ENCODE measurements at places on chromosomes 3 and 15. TPM values are rescaled to one million over a fixed set of nuclear protein-coding genes. Genes with fewer than 3 reads are reported as not detected.

The PYDC2 gene
- total RNA-seq: not detected

The SCN5A gene
- 11.8 TPM for total RNA-seq

The FSD2 gene
- not detected for total RNA-seq

The ROPN1B gene
- 0.09 TPM for total RNA-seq

The STRA6 gene
- 20.1 TPM for total RNA-seq

The GPR160 gene
- total RNA-seq: 33.3 TPM

The TF gene
- total RNA-seq: 9.3 TPM

The SLC7A14 gene
- total RNA-seq: 0.62 TPM

The SH3GL3 gene
- 8.0 TPM for total RNA-seq

DNA sequence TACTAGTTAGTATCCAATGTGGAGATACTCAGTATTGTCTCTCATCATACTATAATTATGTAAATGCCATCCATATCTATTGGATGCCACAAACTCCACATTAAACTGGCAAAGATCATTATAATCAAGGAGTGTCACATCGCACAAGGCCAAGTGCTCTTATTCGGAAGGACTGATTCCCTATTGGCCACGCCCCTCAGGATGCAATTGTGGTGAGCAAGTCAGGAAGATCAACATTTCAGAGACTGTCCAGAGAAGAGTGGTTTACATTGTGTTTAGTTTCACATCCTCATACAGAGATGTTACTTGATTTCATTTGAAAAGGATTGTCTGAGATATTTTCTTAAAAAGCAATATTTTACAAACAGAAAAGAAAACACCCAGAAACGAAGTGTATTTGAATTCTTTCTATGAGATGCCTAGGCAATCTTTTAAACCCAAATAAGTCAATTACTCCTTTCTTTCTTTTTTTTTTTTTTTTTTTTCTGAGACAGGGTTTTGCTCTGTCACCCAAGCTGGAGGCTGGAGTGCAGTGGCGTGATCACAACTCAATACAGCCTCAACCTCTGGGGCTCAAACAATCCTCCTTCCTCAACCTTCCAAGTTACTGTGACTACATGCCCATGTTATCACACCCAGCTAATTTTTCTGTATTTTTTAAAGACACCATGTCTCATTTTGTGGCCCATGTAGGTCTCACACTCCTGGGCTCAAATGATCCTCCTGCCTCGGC lies 369.1 kb downstream of the RBMS3 start:
- H3K27me3 ChIP-seq: no peaks in the 10 kb centered on the region
- no peak for DNase-seq
- peaks cover 10% of the 10 kb centered on the region for H3K4me1 ChIP-seq
- no peak overlapping the region for H3K4me3 ChIP-seq
- H3K36me3 ChIP-seq: no peaks in the 10 kb centered on the region

- H3K4me3 ChIP-seq: no peak overlapping the region
- no peak for DNase-seq
- H3K27ac ChIP-seq: no peak overlapping the region
- H3K4me1 ChIP-seq: peaks cover 2% of the 10 kb centered on the region
Observed at GRCh38 chr3:45880725-45881077, 5.6 kb upstream of the CCR9 start.

DNA sequence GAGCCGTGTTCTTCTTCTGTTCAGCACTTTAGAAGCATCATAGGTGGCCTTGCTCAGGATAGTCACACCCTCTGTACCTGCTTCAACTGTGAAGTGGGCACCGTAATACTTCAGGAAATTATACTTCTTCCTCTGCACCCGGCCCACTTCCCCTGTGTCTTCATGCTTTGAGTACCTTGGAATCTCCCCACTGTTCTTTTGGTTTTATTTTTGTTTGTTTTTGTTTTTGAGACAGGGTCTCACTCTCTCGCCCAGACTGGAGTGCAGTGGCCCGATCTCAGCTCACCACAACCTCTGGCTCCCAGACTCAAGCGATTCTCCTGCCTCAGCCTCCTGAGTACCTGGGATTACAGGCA lies 1.7 kb downstream of the P2RY14 start:
- H3K27ac ChIP-seq: peak overlapping the region; percentile 33
- H3K4me3 ChIP-seq: no peak overlapping the region
- H3K27me3 ChIP-seq: peaks cover 2% of the 10 kb centered on the region
- no peak for DNase-seq
- H3K4me1 ChIP-seq: peaks cover 16% of the 10 kb centered on the region

GRCh38 chr3:13879946-13880810 lies at the start of gene WNT7A:
Gene WNT7A (minus strand): TSS chr3:13880071. CDS start chr3:13879816, 255 bp downstream.
- H3K4me3 ChIP-seq: peak within 1 kb of the TSS; percentile 71
- DNase-seq: peak; percentile 68

DNA sequence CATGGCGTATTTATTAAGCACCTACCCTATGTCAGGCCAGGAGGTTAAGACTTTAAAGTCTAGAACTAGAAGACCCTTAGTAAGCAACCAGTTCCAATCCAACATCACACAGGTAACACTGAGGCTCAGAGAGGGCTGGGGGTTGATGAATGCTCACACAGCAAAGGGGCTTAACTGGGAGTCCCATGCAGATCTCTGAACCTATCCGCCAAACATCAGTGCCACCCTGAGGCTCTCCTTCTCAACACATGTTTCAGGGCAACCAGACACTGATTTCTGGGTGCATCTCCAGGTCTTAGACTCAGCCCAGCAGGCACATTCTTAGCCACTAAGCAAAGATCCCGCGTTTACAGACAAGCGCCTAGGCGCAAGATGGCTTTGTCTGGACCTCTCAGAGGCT lies 92.0 kb upstream of the SLC6A11 start:
- H3K27ac ChIP-seq: no peak overlapping the region
- peaks cover 8% of the 10 kb centered on the region for H3K27me3 ChIP-seq
- no peak overlapping the region for H3K4me3 ChIP-seq
- H3K36me3 ChIP-seq: no peaks in the 10 kb centered on the region
- peaks cover 23% of the 10 kb centered on the region for H3K4me1 ChIP-seq
- no peak for DNase-seq

DNA sequence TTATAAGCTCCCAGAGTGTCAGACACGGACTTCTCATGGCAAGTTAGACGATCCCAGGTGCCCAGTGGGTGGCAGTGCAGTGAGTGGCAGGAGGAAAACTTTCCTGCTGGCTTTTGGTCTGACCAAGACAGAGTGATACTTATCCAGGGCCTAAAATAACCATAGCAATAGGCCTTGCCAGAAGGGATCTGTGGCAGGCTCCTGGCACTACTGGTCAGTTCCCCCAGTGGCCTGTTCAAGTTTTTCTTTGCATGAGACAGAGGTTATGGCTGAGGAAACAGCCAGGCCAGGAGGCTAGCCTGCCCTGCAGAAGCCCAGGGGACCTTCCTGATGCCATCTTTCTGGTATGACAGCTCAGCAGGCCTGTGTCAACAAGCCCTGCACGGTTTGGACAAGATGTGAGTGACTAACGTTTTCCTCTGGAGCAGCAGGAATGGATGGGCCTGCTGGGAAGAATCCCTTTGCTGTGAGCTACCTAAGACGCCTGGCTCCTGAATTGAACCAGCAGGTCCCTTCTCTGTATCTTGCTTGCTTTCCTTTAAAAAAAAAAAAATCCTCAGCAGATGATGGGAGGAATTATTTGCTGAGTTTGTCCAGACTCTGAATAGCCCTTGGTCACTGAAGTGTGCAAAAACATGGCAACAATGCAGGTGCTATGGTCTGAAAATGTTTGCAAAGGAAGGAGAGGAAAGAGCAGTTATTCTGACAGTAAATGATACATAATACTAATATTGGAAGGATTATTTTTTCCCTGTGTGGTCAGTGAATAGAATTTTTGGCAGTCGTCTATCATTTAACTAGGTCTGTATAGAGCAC lies 18.0 kb downstream of the SCG5 start:
- no peak for DNase-seq
- H3K4me1 ChIP-seq: peaks cover 2% of the 10 kb centered on the region
- no peak overlapping the region for H3K27ac ChIP-seq
- peaks cover 2% of the 10 kb centered on the region for H3K36me3 ChIP-seq

DNA sequence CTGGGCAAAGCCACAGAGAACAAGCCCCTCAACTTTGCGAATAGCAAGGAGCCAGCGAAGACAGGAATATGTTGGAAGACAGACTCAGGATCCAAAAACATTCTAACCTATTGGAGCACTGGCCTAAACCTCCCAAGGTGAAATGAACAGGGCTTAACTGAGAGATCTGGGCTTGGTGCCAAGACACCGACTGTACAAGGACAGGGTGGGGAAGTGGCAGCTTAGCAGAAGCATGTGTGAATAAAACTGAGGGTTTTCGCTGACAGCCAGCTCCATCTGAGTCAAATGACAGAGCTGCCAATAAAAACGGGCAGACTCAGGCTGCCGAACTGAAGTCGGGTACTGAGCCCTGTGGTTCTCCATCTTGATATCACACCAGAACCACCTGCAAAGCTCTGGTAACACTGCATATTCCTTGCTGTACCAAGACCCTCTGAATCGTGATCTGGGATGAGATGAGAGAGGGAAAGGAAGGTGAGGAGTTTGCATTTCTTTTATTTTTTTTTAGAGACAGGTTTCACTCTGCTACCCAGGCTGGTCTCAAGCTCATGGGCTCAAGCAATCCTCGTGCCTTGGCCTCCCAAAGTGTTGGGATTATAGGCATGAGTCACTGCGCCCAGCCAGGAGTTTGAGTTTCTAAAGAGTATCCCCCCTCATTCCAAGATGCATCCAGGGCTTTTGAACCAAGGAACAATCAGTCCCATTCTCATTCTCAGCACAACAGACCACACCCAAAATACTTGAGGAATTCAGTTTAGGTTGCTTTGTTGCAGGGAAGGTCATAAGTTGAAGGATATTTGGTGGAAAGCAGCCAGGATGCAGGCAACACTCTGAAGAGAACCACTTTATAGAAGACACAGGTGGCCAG lies 6.0 kb upstream of the PLCB2 start:
- H3K27me3 ChIP-seq: peaks cover 19% of the 10 kb centered on the region
- no peak for DNase-seq
- H3K27ac ChIP-seq: no peak overlapping the region
- no peaks in the 10 kb centered on the region for H3K36me3 ChIP-seq
- peaks cover 13% of the 10 kb centered on the region for H3K4me1 ChIP-seq

DNA sequence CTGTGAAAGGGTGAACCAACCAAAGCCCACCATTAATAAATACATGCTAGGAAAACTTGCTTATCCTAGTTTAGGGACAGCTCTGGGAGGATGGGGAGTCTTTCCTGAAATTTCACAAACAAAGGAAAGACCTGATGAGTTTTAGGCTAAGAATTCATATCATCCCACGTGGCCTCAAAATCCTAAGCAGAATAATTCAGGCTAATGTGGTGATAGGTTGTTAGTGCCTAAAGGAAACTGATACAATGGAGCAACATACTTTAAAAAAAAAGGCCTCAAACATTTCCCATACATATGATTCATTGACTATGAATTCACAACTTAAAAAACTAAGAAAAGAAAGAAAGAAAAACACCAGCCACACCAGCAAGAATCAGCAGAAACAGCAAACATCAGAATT lies 126.9 kb upstream of the CNTN4 start:
- no peak overlapping the region for H3K4me3 ChIP-seq
- no peaks in the 10 kb centered on the region for H3K4me1 ChIP-seq
- no peak overlapping the region for H3K27ac ChIP-seq
- H3K27me3 ChIP-seq: peaks cover 8% of the 10 kb centered on the region
- DNase-seq: no peak

DNA sequence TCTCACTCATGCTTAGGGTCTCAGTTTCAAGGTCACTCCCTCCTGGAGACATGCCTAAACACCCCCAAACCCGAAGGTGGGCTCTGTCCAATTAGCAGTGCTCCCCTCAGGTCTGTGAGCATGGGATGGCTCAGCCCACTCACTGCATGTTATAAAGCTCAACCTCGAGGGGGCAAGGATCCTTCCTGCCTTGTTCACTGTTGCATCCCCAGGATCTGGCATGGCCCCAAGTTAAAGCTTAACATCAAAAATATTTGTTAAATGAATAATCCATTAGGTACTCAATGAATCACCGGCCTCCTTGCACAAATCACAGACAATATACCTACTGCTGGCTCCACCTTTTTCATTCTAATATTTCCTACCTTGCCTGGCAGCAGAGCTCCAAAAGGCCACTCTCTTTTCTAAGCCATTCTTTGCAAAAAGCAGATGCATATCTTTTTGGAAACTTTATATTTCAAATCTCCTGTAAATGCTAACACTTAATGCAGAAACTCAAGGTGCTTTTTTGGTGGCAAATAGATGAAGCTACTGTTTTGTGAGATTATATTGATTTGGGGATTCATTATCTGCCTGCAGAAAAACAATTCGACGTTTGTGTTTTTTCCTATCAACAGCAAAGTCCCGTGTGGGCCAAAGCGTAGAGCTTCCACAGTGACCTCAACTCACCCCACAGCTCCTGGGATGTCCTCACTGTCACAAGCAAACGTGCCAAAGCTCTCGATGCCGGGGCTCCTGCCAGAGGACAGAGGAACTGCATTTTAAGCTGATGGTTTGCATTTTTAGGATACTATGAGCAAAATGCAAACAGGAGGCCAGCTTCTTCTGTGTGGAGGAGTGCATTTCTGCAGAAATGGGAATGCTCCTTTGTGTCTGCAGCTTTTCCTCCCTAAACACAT lies 35.4 kb downstream of the PCOLCE2 start:
- no peaks in the 10 kb centered on the region for H3K27me3 ChIP-seq
- DNase-seq: no peak
- peaks cover 44% of the 10 kb centered on the region for H3K4me1 ChIP-seq

DNA sequence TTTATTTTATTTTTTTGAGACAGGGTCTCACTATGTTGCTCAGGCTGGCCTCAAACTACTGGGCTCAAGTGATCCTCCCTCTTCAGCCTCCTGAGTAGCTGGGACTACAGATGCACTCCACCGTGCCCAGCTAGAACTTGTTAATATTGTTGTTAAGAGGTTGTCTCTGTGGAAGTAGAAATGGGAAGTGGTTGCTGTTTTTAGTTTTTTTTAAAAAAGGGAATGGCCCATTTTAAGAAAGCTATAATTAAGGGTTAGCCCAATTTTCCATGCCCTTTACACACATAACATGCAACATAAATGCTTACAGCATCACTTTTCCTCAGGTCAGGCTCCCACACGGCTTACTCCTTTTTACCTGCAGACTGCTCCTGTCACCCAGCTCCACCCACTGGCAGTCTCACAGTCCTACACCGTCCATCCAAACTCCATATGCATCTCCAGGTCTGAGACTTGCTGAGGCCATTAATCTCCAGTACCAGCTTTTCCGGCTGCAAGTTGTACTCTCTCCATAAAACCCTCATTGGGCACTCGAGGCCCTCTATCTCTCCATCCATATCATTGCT lies 19.8 kb downstream of the MORC1 start:
- no peaks in the 10 kb centered on the region for H3K36me3 ChIP-seq
- no peak overlapping the region for H3K4me3 ChIP-seq
- H3K4me1 ChIP-seq: peaks cover 3% of the 10 kb centered on the region
- DNase-seq: peak; percentile 57

GRCh38 chr3:146160321-146160963 lies 542 bp downstream of the PLOD2 start:
- DNase-seq: peak; percentile 75
- peak overlapping the region; percentile 97 for H3K27ac ChIP-seq
- H3K4me1 ChIP-seq: peaks cover 66% of the 10 kb centered on the region
- peaks cover 16% of the 10 kb centered on the region for H3K27me3 ChIP-seq
- peak overlapping the region; percentile 83 for H3K4me3 ChIP-seq
- H3K36me3 ChIP-seq: no peaks in the 10 kb centered on the region
